Activated T-helper 1 cell treated with anti-CD3 and anti-CD28 coated beads, Interleukin-2, amount 50 U/mL, for 16 hours (primary cell): ENCODE measurements at places on chromosomes 3 and 15.

GRCh38 chr3:66492071-66492470 lies 8.8 kb downstream of the LRIG1 start:
- no peak for DNase-seq

- no peak for DNase-seq
These were observed 5.1 kb downstream of the FAM43A start for GRCh38 chr3:194690501-194691372.

DNA sequence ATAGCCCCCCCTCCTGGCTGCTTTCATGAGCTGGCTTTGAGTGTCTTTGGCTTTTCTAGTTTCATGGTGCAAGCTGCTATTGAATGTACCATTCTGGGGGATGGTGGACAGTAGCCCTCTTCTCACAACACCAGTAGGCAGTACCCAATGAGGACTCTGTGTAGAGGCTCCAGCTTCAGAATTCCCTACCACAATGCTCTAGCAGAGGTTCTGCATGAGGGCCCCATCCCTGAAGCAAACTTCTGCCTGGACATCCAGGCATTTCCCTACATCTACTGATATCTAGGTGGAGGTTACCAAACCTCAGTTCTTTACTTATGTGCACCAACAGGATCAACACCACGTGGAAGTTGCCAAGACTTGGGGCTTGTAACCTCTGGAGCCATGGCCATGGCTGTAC lies 1742.9 kb downstream of the SI start:
- no peak for DNase-seq

DNA sequence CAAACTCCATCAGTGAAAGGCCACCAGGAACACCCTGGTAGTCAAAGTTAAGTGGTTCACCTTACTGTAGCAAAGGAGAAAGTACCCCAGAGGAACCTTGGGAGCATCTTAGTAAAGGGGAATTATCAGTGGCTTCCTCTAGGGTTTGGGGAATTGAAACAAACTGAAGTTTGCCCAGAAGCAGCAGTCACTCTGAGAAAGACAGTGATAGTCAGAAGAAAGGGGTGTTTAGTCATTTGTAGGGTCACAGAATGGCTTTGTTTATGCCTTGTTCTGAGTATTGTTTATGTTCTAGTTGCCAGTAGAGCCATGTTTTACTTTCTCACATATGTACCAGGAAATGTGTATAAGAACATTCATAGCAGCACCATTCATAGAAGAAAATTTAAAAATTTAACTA lies 93.8 kb downstream of the FHIT start:
- no peak for DNase-seq

DNA sequence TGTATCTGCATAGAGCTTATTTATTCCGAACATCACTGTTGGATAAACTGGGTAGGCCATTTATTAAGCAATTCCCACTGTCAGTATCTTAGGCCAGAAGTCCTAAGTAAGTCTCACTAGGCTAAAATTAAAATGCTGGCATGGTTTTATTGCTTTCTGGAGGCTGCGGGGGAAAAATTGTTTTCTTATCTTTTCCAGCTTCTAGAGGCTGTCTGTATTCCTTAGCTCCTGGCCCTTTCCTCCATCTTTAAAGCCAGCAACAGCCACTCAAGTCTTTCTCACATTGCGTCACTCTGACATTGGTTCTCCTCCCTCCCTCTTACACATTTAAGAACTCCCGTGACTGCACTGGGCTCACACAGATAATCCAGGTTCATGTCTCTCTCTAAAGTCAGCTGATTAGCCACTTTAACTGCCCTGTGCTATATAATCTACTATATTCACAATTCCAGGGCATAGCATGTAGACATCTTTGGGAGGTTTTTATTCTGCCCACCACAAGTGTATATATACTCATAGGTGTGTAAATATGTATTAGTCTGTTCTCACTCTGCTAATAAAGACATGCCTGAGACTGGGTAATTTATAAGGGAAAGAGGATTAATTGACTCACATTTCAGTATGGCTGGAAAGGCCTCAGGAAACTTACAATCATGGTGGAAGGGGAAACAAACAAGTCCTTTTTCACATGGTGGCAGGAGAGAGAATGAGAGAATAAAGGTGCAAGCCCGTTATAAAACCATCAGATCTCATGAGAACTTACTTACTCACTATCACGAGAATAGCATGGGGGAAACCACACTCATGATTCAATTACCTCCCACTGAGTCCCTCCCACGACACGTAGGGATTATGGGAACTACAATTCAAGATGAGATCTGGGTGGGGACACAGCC lies 113.5 kb upstream of the SLC7A14 start:
- DNase-seq: no peak

DNA sequence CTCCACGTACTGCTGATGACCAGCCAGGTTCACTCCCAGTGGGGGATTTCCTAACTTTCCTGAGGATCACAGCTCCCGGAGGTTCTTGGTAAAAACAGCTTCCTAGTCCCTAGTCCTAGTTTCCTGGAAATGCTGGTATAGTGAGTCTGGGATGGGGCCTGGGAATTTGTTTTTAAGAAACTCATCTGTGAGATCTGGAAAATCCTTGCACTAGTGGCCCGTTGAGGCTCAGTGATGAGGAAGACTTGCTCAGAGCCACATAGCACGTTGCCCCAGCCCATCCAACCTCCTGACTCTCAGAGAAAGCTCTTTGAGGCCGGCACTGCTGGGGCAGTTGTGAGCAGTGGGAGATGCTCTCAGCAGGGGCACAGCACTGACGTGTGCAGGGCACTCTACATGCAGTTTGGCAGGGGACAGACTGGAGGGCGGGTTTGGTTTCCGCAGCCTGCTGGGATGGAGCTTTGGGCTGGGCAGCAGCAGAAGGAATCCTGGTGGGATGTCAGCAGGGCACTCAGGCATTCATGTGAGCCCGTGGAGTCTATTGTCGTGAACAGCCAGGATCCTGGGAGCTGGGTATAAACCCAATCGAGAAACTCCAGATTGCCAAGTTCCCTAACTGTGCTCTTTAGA lies 31.6 kb downstream of the SAXO2 start:
- DNase-seq: no peak

DNA sequence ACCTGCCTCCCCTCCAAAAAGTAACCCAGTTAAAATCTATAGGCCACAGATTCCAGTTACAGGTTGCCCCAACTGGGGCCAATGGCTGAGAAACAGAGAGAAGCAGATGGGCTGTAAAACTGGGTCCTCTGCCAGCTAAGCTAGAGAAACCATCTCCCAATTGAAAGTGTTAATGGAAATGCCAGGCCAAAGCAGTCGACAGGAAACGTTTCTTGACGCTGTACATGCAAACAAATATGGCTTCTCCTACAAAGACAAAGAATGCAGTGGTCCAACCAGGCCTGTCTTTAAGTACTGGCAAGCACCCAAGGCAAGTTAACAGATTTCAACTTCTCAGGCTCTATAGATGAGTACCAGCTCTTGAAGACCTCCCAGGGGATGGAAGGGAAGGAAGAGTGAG lies 71.3 kb downstream of the MAGI1 start:
- DNase-seq: no peak

DNA sequence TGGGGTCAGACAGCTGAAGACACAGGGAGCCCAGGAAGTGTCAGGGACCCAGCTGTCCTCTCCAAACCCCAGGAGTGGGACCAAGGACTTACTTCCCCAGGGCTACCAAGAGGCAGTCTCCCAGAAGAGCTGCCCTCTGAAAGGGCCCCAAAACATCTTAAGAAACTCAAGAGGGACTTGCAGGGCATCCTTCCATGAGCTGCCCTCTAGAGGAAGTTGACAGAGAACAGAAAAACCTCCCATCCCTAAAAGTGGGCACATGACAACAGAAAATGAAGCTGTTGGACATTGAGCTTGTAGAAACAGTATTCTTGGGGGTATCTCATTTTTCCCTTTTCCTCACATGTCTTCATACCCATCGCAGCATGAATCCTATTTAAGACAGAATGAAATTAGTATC lies 58.9 kb downstream of the MECOM start:
- no peak for DNase-seq

DNA sequence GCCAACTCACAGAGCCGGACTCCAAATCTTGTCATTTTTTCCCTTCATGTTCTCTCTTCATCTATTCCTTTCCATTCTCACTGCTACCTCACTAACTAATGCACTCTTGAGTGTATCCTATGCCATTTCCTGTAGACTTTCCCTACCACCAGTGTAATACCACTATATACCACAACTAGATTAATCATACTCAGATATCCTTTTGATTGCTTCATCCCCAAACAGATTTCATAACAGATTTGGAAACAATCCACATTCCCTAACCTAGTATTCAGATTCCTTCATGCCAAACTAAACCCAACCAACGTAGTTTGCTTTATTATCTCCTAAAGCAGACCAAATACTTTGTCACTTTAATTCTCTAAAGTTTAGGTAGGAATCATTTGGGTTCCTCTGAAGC lies 2.6 kb upstream of the PLOD2 start:
- DNase-seq: no peak

DNA sequence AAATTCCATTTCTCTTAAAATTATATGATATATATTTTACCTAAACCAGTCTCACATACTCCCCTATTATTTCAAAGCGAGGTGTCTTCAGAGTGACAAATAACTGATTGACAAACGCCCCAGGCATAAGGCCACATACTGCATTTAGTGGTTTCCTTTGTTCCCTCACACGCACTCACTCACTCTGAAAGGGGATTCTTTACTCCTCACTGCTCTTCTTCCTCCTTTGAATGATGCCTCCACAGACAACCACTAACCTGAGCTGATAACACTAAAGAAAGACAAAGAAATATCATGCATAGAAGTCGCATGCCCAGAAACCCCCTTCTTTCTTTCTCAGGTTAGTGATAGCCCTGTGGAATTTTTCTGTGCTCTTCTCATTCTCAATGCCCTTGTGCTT lies 24.1 kb upstream of the BBX start:
- DNase-seq: no peak

- DNase-seq: no peak
These were observed 6.0 kb downstream of the SNRPA1 start for GRCh38 chr15:101288905-101289513.

- DNase-seq: no peak
These were observed 620.7 kb upstream of the ZNF385D start for GRCh38 chr3:22371607-22372291.

GRCh38 chr3:189186101-189186500 lies 14.3 kb downstream of the TPRG1 start:
- no peak for DNase-seq

DNA sequence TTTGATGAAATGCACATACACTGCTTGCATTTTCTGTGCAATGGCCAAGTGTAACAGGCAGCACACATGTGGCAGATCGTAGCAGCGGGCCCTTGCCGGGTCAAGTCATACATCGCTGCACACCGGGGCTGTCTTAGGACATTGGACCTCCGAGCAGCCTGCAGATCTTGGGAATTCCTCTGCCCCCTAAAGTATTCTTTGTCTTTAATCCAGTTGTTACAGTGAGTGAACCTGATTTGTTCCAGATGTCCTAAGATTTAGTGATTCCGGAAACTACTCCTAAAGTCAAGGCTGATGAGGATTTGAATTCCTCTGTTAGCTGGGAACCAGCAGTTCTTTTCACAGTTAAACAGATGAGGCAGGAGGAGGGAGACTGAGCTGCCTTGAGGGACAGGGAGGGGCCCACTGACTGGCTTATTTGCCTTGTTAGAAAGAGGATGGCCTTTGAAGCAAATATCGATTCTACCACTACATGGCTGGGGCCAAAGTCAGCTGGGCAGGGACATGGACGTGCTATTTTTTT lies 190.7 kb upstream of the CTDSPL start:
- no peak for DNase-seq

DNA sequence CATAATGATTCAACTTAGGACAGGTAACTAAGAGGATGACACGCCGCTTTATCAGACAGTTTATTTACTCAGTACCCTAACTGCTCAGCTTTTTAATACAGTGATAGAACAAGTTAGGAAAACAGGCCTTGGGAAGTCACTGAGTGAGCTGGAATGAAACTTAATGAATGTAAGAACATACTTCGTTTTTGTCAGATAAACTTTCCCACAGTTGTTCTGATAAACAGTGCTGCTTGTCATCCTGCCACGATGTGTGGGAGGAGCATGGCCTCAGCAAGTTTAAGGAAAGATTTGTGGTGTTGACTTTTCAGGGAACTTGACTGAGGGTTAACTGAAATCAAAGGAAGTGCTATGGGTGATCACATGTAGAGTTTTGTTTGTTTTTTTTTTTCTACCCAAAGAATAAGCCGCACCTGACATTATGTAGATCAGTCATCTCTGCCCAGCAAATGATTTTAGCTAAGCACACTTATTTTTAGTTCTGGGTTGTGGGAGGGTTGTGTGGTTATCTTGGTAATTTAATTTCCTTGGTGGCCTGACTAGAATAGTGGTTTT lies 5.6 kb upstream of the P2RY14 start:
- DNase-seq: no peak

DNA sequence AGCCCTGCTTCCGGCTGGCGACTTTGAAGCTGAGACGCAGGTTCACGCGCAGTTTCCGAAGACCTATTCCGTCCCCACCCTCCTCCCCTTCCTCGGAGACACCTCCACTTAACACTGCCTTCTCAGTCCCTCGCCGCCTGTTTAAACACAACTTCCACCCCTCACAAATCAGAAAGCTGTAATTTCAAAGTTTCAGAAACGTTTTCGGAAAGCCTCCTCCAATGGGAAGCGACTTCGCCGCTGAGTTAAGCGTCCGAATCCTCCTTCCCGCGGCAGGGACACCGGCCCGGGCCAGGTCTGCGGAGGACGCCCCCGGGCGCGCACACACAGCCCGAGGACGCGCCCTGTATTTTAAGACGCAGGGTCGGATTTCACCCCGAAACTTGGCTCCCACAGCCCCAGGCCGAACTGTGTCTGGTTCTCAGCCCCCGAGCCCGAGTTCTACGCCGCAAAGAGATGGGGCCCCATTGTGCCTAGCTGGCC lies 559 bp upstream of the LRRN1 start:
- no peak for DNase-seq

DNA sequence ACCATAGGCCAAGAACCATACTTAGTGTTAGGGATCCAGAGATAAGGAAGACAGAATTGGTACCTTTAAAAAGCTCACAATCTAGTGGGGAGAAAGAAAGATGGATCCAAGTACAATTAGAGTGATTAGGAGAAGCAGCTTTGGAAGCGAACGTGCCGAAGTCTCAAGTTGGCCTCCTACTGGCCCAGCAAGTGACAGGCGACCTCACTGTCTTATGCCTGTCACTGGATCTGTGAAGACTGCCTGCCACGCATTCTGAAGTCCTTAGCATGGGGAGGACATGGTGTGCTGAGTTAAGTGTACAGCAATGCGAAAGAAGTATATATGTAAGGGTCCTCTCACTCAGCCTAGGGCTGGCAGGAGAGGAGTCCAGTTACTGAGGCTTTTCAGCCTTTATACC lies 141.0 kb downstream of the GABRB3 start:
- DNase-seq: no peak
